Adrenal gland (tissue), 19 donors: ENCODE measurements at places on chromosomes 6 and 20.
A peak's percentile ranks its signal among the peaks of the same experiment; 100 is the strongest.

GRCh38 chr6:151488226-151488625 lies 5.6 kb upstream of the CCDC170 start:
- no peak for DNase-seq

GRCh38 chr6:28802417-28803336 lies 121.1 kb downstream of the TRIM27 start:
- no peak for DNase-seq

GRCh38 chr6:144639654-144640053 lies 354.5 kb downstream of the UTRN start:
- no peak for DNase-seq

- DNase-seq = no peak
Measured at GRCh38 chr6:6793388-6794250, 205.1 kb downstream of the LY86 start.

- no peak for DNase-seq
Measured at GRCh38 chr6:37717836-37718251, 20.2 kb upstream of the MDGA1 start.

- DNase-seq = no peak
Measured at GRCh38 chr6:150263765-150264404, 104.9 kb upstream of the IYD start.

DNA sequence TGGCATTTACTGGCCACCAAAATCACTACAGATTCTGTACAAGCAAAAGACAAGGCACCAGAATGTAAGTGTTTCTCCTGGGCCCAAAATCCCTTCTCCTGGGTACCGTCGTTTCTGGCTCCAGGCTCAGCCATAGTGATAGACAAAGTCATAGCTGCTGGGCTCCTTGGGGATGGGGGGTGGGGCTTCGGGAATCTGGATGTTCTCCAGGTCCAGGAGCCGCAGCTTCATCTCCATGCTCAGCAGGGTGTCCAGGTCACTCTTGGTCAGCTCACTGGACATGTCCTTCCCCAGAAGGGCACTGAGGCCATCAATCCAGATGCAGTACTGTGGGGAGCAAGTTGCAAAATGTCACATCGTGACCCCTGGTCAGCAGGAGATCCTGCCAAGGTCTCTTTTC lies 39.2 kb downstream of the ELMO2 start:
- DNase-seq = no peak

GRCh38 chr6:161091151-161091550 lies 99.6 kb downstream of the MAP3K4 start:
- DNase-seq = no peak

GRCh38 chr6:105536961-105537360 lies 134.1 kb upstream of the PREP start:
- DNase-seq = no peak

DNA sequence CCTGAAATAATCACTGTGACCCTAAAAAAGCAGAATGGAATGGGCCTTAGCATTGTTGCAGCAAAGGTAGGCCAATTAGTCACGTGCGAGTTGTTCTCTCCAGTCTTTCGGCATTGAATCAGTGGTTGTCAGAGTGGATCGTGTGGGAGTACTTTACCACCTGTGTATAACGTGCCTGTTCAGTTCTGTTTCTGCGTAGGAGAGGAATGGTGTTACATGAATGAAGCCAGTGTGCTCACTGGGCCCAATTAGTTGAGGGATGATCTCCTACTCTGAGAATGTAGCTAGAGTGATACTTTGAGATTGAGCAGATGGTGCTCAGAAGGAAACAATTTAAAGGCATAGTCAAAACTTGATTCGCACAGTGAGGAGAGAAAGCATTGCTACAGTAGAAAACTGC lies 72.4 kb upstream of the KIF25 start:
- DNase-seq = no peak

GRCh38 chr6:52418606-52419005 lies 1.5 kb upstream of the EFHC1 start:
- no peak for DNase-seq

- DNase-seq = no peak
Measured at GRCh38 chr6:14765106-14765505, 480.8 kb upstream of the JARID2 start.

DNA sequence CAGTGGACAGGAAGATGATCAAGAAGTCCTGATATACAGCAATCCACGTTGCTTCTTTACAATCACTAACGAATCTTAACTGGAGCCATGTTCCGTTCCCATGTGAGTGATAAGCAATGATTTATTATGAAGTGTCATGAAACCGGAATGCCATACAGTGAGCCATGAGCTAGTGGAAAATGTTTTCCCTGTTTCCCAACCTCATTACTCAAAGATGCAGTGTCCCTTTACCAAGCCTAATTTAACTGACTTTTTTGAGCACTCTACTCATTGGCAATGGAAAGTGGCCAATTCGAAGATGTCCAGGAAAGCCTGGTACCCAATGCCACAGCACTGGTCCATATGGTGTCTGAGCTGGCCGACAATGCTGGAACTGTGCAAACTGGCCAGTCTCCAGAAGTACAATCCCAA lies 148.3 kb downstream of the ZNF217 start:
- DNase-seq = peak; percentile 27

DNA sequence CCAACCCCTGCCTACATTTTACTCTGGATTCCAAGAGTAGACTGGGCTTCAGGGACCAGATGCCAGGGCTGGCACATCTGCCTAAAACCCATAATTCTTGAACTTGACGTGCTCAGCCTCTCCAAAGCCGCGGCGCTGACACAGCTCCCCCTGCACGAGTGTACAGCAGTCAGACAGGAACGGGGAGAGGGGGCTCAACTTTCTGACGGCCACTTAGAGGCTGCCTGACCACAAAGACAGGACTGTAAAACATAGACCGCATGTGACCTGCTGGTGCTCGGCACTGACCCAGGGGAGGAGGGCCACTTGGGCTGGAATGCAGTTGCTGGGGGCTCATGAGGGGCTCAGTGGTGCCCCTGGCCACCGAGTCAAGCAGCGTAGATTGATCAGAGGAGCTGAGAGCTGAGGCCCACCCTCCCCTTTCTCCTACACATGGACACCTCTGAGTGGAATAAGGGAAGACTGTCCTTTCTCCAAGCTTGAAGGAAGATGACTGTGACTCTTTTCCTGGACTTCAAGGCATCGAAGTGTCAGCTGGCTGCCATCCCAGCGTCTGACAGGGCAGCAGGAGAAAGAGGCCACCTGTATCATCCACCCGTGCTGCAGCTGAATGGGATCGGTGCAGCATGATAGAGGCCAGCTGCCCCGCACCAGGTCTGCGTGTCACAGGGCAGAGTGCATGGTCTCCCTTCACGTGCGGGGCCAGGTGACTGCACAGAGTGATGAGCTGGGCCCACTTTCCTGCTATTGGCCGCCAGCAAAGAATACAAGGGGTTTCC lies 171.3 kb upstream of the AGPAT4 start:
- DNase-seq = peak; percentile 27

GRCh38 chr6:165663377-165663735 lies 315 bp upstream of the PDE10A start:
- DNase-seq = peak; percentile 42

DNA sequence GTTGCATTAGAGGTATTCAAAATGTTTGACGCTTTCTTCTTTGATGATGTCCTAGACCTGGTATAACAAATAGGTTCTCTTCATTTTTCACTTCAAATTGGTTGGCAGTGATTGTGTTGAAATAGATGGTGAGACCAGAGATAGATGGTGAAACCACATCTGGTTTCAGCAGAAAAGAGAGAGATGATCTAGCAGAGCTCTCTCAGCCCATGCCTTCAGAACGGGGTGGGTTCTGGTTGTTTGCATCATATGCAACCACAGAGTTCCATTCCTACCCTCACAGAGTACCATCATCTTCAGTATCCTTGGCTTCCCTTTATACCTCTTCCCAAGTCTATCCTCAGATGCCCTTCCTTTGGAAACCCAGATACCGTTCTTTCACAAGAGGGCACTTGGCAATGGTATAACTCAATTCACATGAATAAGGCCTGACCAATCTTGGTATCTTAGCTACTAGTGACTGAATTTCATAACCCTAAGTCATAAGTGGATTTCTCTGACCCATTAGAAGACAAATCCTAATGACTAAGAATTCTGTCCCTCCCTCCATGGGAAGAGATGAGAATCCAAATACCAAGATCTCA lies 93.7 kb downstream of the UBE3D start:
- DNase-seq = no peak

GRCh38 chr6:79801362-79801761 lies 146.0 kb downstream of the ELOVL4 start:
- no peak for DNase-seq

GRCh38 chr6:146545581-146545980 lies 1.9 kb downstream of the RAB32 start:
- DNase-seq = no peak

- DNase-seq = no peak
Measured at GRCh38 chr6:151027936-151028838, 162.7 kb downstream of the MTHFD1L start.

- no peak for DNase-seq
Measured at GRCh38 chr6:36781669-36782068, 57.6 kb downstream of the CPNE5 start.

DNA sequence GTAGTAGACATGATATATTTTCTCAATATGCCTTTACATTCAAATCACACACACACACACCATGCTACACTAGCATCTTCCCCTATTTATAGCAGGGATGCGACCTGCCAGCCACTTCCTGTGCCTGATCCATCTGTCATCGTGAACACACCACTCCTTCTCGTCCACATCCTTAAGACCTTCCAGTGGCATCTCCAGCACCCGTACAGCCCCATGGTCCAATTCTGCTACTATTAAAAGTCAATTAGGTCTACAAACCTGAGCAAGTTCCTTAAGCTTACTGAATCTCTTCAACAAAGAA lies 54.5 kb downstream of the KIF16B start:
- no peak for DNase-seq

DNA sequence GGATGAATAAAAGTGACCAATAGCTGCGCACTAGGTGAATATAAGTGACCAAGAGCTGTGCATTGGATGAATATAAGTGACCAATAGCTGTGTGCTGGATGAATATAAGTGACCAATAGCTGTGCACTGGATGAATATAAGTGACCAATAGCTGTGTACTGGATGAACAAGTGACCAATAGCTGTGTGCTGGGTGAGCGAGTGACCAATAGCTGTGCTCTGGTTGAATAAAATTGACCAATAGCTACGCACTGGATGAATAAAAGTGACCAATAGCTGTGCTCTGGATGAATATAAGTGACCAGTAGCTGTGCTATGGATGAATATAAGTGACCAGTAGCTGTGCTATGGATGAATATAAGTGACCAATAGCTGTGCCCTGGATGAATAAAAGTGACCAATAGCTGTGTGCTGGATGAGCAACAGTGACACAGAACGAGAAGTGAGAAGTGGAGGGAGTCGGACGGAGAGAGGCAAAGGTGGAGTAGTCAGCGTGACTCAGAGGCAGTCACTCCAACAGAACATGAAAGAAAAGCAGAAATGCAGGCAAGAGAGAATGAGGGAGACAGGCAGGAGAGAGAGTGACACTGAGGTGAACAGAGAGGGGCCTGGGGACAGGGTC lies 38.5 kb downstream of the RBM38 start:
- peak; percentile 46 for DNase-seq

DNA sequence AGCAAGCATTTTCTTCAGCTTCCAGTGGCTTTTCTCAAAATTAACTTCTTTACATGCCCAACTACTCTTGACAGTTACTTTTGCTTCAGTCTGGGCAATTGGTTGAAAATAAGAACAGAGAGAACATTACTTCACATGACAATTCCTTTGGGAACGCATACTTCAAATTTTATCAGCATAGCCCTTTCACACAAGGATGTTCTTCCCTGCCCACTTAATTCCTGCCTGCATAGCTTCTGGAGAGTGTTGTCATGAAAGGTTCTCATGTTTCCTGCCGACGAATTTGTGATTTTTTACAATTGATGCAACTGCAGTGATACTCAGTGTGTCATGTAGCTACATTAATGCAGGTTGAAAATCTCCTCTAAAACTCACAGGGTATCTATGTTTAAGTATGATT lies 22.0 kb upstream of the SNRNP48 start:
- no peak for DNase-seq

DNA sequence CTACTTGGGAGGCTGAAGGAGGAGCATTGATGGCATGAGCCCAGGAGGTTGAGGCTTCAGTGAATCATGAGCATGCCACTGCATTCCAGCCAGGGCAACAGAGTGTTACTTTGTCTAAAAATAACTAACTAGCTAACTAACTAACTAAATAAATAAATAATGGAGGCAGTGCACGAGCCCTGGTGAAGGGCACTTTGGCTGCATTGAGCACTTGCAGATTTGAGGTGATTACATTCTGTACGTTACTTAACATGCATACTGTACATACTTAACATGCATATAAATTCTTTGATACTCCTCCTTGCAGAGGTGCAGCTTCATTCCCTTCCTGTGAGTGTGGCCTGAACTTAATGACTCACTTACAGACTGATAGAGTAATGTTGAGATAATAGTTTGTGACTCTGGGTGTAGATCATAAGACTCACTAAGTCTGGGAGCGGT lies 10.7 kb downstream of the HLA-A start:
- DNase-seq = no peak

GRCh38 chr6:124237911-124238310 lies 434.2 kb downstream of the NKAIN2 start:
- DNase-seq = no peak

- no peak for DNase-seq
Measured at GRCh38 chr6:3211681-3212080, 15.8 kb downstream of the TUBB2B start.

DNA sequence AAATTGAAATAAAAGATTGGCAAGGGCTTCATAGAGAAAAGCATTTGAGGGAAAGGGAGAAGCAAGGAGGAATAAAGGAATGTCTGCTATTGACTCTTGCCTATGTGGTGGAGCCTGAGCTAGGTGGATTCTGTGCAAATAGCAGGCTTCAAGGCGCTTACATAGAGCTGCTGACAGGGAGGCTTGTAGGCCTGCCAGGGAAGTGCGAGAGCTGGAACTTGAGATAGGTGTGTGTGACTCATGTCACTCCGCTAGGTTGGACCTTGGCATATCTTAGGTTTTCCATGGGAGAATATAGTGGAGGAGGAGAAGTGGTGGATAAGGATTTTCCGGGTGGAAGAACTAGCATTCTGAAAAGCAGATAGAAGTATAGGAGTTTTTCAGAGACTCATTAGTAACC lies 14.0 kb downstream of the SNRNP48 start:
- DNase-seq = peak; percentile 56

GRCh38 chr6:3723966-3724365 lies 27.5 kb downstream of the PXDC1 start:
- DNase-seq = no peak

- no peak for DNase-seq
Measured at GRCh38 chr6:105432797-105433196, 29.9 kb upstream of the PREP start.
